ENCODE measurements at places on chromosomes 12 and 14. TPM values are rescaled to one million over a fixed set of nuclear protein-coding genes. Genes with fewer than 3 reads are reported as not detected.

The MLF2 gene
- 186 TPM for total RNA-seq

The FLRT2 gene
- total RNA-seq = 80.2 TPM

The AICDA gene
- total RNA-seq = not detected

The TAS2R8 gene
- not detected for total RNA-seq

The DIO2 gene
- total RNA-seq = 0.09 TPM

The DEGS2 gene
- total RNA-seq = 0.09 TPM

The GPR132 gene
- total RNA-seq = 1.4 TPM

The SMIM41 gene
- total RNA-seq = 2.0 TPM

The CRY1 gene
- 17.6 TPM for total RNA-seq

The DLGAP5 gene
- 1.1 TPM for total RNA-seq

The PACS2 gene
- total RNA-seq = 56.9 TPM

The PLEKHD1 gene
- total RNA-seq = not detected

The CLEC1B gene
- total RNA-seq = not detected

The GALNT8 gene
- 0.12 TPM for total RNA-seq

The SLC2A14 gene
- total RNA-seq = not detected

The POTEG gene
- total RNA-seq = not detected

The EPYC gene
- total RNA-seq = not detected

The ZDHHC22 gene
- total RNA-seq = not detected

The ANKLE2 gene
- 30.8 TPM for total RNA-seq

The DPPA3 gene
- total RNA-seq = not detected

The ATXN2 gene
- total RNA-seq = 14.2 TPM

The NRIP2 gene
- total RNA-seq = under 0.01 TPM

The CD163 gene
- total RNA-seq = not detected

The SERPINA10 gene
- total RNA-seq = not detected

The AMN gene
- total RNA-seq = 12.4 TPM

The AQP6 gene
- not detected for total RNA-seq

The SERPINA3 gene
- total RNA-seq = 80.7 TPM

The EEF1AKMT3 gene
- total RNA-seq = 5.4 TPM

The CLEC2D gene
- 2.7 TPM for total RNA-seq

The WBP11 gene
- total RNA-seq = 24.0 TPM

The TSHR gene
- not detected for total RNA-seq

The CIDEB gene
- 1.0 TPM for total RNA-seq

The TMEM116 gene
- total RNA-seq = 10.7 TPM

The CCDC198 gene
- total RNA-seq = not detected

The FOXG1 gene
- not detected for total RNA-seq

The SCN8A gene
- 0.35 TPM for total RNA-seq

The AP1G2 gene
- total RNA-seq = 18.3 TPM

The CD27 gene
- total RNA-seq = not detected

The ZC2HC1C gene
- total RNA-seq = 2.5 TPM

The ARHGEF25 gene
- total RNA-seq = 10.8 TPM

The MCRS1 gene
- 49.5 TPM for total RNA-seq

The LBHD2 gene
- total RNA-seq = 0.26 TPM

The TARBP2 gene
- 40.6 TPM for total RNA-seq

The ZFHX2 gene
- total RNA-seq = 0.12 TPM

The GON7 gene
- total RNA-seq = 9.9 TPM

The TCL1B gene
- total RNA-seq = not detected

The KRT85 gene
- total RNA-seq = not detected

The ESR2 gene
- not detected for total RNA-seq

The ANKRD33 gene
- not detected for total RNA-seq

The INSM2 gene
- not detected for total RNA-seq
